ENCODE measurements at places on chromosomes 1 and 21.
A peak's percentile ranks its signal among the peaks of the same experiment; 100 is the strongest.

- no peak for DNase-seq
These were observed 79.4 kb upstream of the RUNX1 start for GRCh38 chr21:35128536-35128935.

- no peak for DNase-seq
These were observed 49.4 kb downstream of the ILDR2 start for GRCh38 chr1:166925810-166926478.

GRCh38 chr1:21337928-21338572 lies 47.8 kb upstream of the ECE1 start:
- DNase-seq, result no peak

DNA sequence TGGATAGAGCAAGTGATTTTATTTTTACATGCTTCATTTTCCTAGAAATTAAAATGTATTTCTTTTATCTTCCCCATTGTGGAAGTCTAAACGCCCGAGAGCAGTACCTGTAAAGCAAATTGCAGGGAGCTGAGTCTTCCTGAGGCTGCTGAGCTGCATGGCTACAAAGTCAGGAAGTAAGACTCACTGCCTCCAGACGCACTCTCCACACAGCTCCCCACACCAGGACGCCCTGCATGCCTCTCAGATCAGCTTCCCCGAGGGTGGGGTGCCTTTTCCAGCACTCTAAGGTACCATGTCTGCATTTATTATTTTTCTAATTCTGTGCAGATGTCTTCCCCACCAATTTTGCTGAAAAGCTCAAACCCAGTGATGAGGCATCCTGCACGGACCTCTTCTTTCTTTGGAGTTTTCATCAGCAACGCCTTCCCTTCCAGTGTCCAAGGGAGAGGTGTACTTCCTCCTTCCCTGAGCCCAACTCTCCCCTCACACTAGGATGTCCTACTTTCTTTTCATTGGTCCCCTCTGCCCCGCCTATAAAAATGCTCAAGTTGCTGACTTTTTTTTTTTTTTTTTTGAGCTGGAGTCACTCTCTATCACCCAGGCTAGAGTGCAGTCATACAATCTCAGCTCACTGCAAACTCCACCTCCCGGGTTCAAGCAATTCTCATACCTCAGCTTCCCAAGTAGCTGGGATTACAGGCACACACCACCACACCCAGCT lies 114.7 kb downstream of the PCNX2 start:
- no peak for DNase-seq

DNA sequence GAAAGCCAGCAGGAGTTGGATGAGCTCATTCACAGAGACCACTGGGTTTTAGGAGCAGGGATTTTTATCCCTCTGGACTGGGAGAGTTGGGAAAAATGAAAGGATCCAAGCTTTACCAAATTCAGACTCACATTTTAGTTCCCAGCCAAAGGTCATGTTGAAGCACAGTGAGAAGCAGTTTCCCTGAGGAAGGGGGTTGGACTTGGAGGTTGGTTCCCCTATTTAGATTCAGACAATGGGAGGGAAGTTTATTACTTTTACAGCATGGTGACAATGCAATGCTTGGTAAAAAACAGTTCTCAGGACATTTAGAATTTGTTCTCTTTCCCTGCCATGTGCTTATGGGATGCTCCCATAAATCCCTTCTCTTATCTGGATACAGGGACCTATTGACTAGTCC lies 57.3 kb upstream of the ZNF648 start:
- no peak for DNase-seq

- DNase-seq, result no peak
These were observed 68.3 kb upstream of the BCAR3 start for GRCh38 chr1:93749894-93750301.

DNA sequence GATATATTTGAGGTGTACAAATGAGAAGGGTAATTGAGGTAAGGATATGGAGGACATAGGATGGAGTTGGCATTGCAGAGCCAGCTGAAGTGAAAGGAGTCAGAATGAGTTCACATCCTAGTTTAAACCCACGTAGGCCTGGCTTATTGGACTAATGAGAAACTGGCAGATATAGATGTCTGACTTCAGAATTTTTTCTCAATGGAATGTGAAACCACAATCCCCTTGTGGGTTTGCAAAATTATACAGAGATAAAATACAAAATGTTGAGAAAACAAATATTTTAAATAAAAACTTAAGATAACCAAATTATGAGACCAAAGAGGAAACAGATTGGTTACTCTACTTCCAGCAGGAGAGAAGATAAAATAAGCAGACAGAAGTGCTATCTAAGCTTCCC lies 277.4 kb upstream of the LRRC7 start:
- no peak for DNase-seq

GRCh38 chr1:56123421-56123820 lies 455.9 kb downstream of the PLPP3 start:
- DNase-seq, result no peak

DNA sequence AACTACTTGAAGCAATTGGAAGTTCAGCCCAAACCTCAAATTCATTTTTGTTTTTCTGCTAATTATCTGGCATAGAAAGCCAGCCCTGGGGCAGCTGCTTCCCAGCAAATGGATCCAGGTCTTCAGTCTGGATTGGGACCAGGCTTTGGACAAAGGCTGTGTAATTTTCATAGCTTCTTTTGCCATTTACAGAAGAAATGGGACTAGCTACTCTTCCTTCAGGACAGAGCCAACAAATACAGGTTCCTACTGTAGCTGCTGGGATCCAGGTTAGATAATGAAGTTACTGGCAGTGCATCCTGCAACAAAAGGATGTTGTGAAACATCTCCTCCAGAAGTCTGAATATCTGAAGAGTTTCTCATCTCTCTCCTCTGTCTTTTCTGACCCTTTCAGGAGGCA lies 171.5 kb upstream of the CAMK1G start:
- DNase-seq, result no peak

DNA sequence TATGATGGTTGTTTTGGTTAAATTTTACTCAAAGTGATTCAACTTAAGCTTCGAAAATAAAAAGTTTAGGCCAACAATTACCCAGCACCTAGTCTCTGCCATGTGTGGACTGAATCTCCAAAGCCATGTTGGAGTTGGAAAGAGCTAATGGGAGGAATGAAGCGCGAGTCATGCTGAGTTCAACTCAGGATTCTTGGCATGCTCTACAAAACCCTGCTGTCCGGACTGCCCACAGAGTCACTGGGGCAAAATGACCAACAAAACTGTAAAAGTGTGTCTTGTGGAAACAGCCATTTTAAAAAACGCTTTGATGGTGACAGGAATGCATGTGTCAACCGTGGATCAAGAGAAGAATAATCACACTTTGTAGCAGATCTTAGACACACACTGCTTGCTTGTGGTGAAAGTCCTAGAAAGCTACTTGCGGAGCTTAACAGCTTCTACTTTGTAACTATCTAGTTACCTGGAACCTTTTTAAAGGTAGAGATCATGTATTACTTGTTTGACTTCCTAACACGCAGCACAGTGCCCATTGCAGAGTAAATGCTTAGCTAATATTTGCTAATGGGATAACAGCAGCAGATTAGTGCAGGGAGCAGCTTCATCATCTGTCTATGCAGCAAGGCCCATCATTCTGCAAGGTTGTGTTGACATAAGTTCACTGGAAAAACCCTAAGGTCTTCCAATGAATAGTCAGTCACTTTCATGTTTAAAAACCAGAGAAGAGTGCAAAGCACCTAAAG lies 7.0 kb upstream of the GBP6 start:
- no peak for DNase-seq

GRCh38 chr1:3607703-3608065 lies 3.6 kb downstream of the MEGF6 start:
- no peak for DNase-seq

DNA sequence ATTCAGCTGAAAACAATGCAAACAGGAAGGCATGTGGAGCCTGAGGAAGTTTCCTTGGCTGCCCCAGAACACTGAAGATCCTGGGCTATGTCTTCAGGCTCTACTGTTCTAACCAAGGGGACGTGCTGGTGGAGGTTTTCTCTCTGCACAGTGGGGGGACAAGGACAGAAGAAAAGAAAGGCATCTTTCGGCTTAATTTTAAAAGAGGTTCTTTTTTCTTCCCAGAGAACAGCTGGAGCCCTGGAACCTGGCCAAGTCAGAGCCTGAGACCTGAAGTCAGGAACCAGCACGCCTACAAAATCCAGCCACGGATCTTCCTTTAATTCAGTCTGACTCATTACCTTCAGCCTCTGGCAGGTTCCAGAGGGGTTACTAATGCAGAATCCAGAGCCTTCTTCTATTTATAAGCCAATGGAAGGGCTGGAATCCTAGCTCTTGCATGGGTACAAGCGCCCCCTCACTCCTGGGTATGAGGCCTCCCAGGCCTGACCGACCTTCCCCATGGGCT lies 19.8 kb downstream of the CTNNBIP1 start:
- DNase-seq, result no peak

DNA sequence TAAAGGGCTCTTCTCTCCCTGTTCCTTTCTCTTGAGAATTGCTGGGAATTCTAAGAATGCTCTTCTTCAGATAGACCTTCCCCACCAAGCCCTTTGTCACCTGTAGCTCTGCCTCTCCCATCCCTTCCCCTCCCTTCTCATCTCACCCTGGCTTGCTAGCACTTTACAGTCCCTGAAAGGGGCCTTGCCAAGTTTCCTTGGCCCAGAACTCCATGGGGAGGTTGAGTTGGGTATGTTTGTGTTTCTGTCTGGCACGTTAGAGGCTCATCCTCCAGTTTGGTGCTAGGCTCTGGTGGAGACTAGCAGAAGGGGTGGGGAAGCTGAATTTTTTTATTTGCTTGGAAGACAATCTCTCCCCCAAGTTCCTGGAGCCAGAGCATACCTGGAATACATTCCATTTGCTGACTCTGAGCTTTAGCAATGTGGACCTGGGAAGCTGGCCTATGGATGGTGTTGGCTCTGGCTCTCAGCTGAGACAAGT lies 4.9 kb downstream of the CGN start:
- DNase-seq, result no peak

DNA sequence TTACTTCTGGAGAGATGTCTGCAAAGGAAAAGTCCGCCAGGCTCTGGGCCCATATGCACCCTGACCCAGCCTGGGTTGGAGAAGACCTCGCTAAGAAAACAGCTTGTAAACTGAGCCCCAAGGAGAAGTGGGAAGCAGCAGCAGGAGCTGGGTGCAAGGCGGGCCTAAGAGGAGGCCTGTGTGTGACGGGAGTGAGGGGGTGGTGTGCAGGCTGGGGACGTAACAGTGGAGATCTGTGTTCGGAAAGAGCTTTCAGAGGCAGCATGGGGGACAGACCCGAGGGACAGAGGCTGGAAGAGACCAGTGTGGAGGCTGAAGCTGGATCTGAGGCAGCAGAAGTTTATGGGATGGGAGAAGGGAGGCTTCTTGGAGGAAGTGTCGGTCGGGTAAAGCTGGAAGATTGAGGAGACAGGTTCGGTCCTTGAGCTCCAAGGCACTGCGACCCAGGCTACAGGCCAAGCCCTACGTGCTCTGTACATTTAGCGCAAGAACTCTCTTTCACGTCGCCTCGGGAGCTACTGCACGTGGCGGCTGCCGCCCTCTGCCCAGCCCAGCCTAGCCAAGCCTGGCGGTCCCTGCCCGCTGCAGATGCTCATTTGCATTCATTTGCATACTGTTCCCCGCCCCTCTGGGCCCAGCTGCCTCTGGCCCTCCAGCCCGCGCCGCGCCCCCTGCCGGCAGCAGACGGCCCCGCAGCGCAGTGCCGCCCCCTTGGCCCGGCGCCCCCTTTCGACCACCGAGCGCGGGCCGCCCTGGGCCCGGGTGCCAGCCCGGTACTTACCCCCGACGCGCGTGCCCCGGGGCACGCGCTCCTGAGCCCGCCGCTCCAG lies 6.3 kb downstream of the HPCA start:
- DNase-seq, result peak; percentile 78

- DNase-seq, result no peak
These were observed 14.4 kb downstream of the CXADR start for GRCh38 chr21:17527240-17527639.

DNA sequence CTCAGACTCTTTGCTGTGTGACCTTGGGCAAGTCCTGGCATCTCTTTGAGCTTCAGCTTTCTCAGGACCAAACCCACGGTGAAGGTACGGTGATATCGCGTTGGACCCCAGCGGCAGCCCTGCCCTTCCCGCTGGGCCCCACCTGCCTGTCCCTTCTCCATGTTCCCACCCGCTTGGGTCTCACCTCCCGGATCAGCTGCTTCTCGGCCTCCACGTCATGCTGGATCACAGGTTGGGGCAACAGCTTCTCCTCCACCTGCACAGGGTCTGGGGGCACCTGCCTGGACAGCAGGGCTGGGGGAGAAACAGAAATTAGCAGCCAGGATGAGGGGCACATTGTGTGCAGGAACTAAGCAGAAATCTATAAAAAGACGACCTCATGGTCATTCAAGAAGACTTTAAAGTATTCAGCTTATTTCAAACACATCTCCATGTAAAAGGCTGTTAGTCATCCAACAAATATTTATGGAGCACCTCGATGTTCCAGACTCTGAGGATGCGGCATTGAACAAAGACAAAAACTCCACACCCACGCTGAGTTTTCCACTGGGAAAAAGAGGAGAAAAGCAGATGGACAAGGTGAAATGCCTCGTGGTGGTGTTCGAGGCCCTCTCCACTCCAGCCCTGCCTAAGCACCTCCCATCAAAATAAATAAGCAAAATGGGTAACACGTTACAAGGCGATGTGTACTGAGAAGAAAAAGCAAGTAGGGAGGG lies 19.5 kb downstream of the KIF17 start:
- DNase-seq, result no peak

GRCh38 chr1:180494370-180494769 lies 8.0 kb downstream of the ACBD6 start:
- no peak for DNase-seq

GRCh38 chr1:63534406-63534805 lies 11.1 kb downstream of the EFCAB7 start:
- no peak for DNase-seq

- DNase-seq, result no peak
These were observed 5.0 kb upstream of the ADAMTSL4 start for GRCh38 chr1:150544204-150544603.

- DNase-seq, result no peak
These were observed 56.2 kb upstream of the MORC3 start for GRCh38 chr21:36263797-36264196.

DNA sequence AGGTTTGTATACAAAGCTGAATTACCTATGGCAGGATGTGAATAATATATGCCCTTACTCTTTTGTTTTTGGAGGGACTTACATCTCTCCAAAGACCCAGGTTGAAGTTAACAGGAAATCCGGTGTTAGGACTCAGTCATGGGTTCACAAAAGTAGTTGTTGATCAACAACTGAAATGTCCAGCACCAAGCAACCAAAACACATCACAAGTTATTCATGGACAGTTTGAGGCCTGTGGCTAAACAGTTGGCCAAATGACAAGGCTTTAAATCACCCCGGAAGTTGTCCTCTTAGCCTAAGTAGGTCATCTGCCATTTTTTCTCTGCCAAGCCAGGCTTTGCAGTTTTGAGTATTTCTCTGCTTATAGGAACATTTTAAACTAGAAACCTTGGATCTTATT lies 89.9 kb downstream of the CD247 start:
- DNase-seq, result no peak

GRCh38 chr1:19437891-19438294 lies 47.4 kb downstream of the CAPZB start:
- DNase-seq, result no peak

Measured in activated T-cell treated with anti-CD3 and anti-CD28 coated beads, Interleukin-2, amount 50 U/mL, for 48 hours (primary cell).